Cardiac muscle cell (in vitro differentiated cells and primary cell): ENCODE measurements at places on chromosomes 6 and 20. TPM values are rescaled to one million over a fixed set of nuclear protein-coding genes. Genes with fewer than 3 reads are reported as not detected.

The LPA gene
- not detected in 2 replicates for polyA plus RNA-seq

DNA sequence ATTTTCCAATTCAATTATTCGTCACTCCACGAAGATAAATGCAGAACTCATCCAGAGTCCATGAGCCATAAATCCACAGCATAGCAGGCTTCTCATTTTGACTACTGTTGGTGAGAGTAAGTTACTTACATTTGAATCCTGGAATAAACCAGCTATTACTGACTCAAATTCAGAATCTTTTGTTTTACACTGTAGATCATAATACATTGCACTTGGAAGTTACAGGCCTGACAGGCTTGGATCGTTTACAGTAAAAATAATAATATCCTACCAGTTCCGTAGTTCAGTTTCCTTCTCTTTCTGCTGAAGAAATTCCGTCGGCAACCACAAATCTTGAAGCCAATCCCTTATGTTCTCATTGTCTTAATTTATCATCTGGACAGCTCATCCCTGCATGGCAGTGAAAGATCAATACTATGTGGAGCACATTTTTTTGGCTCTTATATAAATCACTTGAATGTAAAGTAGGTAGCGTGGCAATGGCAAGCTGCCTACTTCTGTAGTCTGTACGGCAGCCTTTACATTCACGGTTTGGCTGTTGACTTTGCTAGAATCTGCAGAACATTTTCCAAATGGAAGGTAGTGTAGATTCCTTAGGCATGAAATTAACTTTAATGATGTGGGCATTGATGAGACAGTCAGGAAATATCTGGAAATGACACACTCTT, 142.9 kb downstream of the WDR27 start:
- DNase-seq = no peak

GRCh38 chr20:25059866-25060465, 2.0 kb upstream of the ACSS1 start:
- no peak for DNase-seq

The ZNF165 gene
- polyA plus RNA-seq = 1.8 and 1.9 TPM in 2 replicates

- DNase-seq = no peak
Observed at GRCh38 chr20:61099806-61100205, 152.3 kb upstream of the CDH4 start.

The PAX1 gene
- not detected in 2 replicates for polyA plus RNA-seq

The ULBP3 gene
- polyA plus RNA-seq = 3.4 and 5.8 TPM in 2 replicates

GRCh38 chr6:43762966-43763695, 6.9 kb upstream of the VEGFA start:
- no peak for DNase-seq

DNA sequence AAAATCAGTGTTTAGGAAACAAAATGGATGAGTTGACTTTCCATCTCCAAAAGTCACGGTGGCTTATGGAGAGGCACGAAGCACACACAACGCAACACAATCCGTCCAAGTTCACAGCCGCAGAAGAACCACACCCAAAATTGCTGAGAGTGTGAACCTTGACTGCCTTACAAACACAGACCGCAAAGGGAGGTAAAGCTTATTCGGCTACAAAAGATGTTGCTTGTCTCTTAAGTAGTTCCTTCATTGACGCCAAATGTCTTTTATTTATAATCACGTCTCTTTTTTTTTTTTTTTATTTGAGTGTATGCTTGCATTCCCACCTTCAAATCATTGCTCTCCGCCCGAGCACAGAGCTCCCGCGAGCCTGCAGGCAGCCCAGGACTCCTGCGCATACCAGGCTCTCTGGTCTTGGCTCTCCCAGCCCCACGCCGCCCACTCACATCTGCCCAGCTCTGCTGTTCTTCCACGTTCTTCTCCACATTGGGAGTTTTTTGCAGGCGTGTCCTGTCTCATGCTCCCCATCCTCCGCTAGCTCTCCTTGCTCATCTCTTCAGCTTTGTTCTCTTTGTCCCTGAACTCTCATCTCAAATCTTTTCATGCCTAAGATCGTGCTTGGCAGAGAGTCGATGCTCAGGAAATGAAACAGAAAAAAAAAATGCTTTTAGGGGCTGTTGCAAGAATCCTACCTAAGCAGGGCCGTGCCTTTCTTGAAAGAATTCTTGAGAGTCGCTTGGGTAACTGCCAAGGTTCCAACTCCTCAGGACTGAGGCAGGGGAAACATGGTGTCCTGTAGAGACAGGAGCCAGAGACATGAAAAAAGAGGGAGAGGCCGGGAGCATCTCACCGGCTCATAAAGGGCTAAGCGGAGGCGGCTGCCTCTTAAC, 25.8 kb downstream of the LY86 start:
- DNase-seq = no peak

The BPIFB1 gene
- polyA plus RNA-seq = not detected in 2 replicates

DNA sequence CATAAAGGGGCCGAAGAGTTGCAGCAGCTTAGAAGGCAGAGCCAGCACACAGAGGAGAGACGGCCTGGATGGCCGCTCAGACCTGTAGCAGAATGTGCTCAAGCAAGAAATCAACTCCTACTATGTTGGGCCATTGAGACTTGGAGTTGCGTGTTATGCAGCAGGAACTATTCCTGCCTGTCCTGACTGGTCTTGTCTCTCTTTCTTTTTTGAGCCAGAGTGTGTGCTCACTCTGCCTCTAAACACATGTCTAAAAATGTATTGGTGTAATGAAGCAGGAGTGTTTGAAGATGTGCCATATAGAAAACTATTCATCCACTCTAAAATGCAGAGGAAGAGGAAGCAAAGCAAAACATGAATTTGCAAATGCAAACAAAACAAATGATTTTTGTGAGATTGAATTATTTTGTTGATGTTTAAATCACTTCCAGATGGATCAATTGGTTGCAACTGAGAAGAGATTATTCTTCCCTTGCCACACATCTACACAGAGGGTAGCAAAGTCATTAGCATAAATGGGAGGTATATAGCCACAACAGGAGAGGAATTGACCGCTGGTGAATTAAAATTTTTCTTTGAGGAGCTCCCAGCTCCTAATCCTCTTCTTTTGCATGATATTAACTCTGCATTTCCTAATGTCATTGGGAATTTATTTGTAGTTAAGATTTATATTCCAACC, 20.4 kb upstream of the SYNJ2 start:
- DNase-seq = no peak

DNA sequence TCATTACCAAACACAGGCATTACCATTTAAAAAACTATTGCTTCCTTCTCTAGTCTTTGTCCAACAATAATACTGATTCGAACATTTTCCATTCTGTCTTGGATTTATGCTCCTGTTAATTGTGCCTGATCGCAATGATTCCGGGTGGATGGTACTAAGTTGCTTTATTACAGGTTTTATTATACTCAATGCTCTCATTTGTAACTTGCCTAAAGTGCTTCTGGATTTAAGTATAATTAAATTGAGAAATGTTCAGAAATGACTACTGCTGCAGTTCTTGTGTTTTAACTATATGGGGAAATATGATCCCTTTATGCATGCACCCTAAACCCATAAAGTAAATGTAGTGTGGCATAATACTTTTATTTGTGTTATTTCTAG, 7.2 kb downstream of the TFAP2A start:
- DNase-seq = no peak

The ASF1A gene
- polyA plus RNA-seq = 27.9 and 41.2 TPM in 2 replicates

GRCh38 chr6:129719692-129720091, 9.7 kb upstream of the ARHGAP18 start:
- no peak for DNase-seq

The SYCP2 gene
- 0.07 and 0.60 TPM in 2 replicates for polyA plus RNA-seq

The CPXM1 gene
- 98.5 and 181 TPM in 2 replicates for polyA plus RNA-seq

DNA sequence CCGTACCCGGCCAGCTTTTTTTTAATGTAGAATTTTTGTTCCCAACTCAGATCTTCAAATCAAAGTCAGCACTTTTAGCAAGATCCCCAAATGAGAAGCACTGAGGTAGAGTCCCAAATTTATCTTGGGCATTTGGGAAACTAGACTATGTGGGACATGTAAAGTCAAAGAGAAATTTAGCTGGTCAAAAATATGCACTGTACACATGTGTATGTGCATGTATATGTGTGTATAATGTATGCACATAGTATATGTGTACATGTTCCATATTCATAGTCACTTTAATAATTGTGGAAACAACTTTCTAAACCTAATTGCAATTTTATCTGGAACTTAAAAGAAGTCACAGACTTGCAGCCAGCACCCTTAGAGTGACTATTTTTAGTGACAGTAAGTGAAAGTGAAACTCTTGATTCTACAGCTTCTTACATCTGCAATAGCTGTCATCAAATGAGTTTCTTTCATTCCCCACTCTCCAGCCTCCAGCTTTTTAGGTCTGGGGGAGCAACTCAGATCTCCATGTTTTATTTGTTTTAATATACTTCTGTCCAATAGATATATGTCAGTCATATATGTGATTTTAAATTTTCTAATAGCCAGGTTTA, 53.6 kb downstream of the CDC40 start:
- DNase-seq = peak; percentile 53

- DNase-seq = no peak
Observed at GRCh38 chr6:44228836-44229235, 5.4 kb downstream of the SLC29A1 start.

- DNase-seq = no peak
Observed at GRCh38 chr6:4942673-4943009, 61.2 kb downstream of the RPP40 start.

- no peak for DNase-seq
Observed at GRCh38 chr6:136782021-136782770, 10.1 kb downstream of the MAP3K5 start.

The SAPCD1 gene
- polyA plus RNA-seq = 2.1 and 4.2 TPM in 2 replicates

DNA sequence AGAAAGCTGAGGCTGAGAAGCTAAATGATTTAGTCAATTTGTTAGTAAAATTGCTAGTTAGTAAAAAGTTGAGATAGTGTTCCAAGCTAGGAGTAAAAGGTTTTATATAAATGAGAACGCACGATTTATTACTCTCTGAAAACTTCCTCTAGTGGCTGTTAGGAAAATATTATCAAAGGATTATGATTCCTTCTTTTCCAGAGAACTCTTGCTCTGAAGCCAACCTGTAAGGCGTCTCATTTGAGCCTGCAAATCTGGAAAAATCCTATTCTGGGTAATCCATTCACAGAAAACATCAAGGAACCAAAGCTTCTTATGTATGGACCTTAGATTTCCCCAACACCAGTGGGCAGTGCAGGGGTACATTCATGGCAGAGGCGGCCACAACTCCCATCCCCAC, 252.7 kb downstream of the SOD2 start:
- DNase-seq = no peak
